Neural progenitor cell (in vitro differentiated cells): ENCODE measurements at places on chromosomes 2 and 18. TPM values are rescaled to one million over a fixed set of nuclear protein-coding genes. Genes with fewer than 3 reads are reported as not detected.

GRCh38 chr18:59446012-59446411 lies 86.9 kb upstream of the LMAN1 start:
- peak; percentile 64 for DNase-seq

GRCh38 chr2:18647731-18648130 lies 58.4 kb upstream of the NT5C1B start:
- no peak for DNase-seq

GRCh38 chr2:126696644-126697520 lies 40.9 kb downstream of the GYPC start:
- DNase-seq = no peak

- DNase-seq = no peak
Measured at GRCh38 chr18:1308686-1309085, 404.0 kb downstream of the ADCYAP1 start.

DNA sequence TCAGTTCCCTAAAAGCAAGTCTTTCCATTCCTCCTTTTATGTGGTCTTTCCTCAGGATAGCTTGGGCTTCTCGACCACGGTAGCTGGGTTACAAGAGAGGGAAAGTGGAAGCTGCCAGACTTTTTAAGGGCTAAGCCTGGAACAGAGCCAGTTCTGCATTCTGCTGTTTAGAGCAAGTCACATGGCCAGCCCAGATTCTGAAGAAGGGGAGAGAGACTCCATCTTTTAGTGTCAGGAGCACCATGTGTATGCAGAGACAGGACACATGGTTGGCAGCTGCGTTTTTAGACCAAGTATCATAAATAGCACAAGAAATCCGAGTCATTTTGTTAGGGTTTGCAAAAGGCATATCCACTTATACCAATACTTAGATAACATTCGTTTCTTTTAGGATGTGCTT lies 4.7 kb downstream of the HMSD start:
- no peak for DNase-seq

DNA sequence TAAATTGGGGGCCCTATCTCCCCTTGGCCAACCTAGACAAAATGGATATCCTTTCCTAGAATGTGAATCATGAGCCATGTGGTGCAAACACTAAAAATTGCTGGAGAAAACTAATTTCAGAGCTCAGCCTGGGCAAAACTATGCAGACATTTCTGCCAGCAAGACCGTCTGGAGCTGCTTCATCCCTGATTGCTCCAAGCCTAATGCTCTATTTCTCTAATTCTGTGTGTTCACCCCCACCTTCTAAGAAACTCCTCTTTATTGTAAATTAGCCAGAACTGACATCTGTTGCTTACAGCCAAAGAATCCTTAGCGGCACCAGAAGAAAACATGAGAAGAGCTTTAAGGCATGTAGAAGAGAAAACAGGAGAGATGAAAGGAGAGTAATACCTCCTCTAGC lies 337.7 kb upstream of the CHAC2 start:
- no peak for DNase-seq

DNA sequence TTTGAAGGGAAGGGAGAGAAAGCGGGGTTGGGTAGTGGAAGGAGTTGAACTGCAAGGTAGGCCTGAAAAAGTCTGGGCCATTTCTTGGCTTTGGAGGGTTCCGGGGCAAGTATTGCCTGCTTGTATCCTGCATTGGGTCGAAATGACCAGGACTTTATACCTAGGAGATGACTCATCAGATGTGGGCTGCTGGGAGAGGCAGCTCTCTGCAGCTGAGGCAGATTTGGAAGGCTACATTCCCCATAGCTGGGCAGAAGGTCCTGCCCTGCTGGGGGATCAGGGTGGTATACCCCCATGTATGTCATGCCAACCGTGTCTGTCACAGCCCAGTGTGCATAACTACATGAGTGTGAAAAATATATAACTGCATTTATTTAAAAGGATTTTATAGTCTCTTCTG lies 171.8 kb upstream of the SPRED2 start:
- DNase-seq = no peak

GRCh38 chr2:226726546-226726945 lies 73.1 kb downstream of the IRS1 start:
- no peak for DNase-seq

DNA sequence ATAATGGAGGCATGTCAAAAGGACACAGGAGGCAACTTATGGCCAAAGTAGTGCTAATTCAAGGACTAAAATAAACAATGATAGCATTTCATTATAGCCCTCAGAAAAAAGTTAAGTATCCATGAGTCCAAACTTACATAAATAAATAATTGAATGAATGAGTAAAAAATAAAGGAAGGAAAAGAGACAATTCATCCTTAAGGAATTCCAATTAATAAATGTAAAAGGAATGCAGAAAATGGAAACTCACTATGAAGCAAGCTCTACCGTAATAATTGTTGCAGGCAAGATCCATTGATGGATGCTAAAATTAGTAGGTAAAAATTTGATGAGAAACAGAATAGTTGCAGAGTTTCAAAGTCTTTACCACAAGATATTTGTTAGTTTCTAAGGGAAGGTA lies 88.2 kb upstream of the RAPGEF4 start:
- no peak for DNase-seq

DNA sequence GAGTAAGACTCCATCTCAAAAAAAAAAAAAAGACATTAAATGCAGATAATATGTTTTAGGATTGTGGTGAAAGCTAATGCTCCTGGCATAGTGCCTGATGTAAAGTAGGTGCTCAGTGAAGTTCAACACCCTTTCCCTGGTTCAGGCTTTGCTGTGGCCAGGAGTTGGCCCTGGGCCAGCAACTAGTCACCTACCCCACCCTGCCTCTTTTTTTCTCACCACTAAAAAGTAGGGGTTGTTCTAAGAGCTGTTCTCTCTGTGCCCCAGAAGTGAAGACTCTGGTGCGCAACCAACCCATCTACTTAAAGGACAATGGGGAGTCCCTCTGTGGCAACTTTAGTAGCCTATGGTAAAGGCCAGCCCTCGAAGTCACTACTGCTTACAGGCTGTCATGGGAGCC lies 75.9 kb downstream of the DNMT3A start:
- DNase-seq = no peak

DNA sequence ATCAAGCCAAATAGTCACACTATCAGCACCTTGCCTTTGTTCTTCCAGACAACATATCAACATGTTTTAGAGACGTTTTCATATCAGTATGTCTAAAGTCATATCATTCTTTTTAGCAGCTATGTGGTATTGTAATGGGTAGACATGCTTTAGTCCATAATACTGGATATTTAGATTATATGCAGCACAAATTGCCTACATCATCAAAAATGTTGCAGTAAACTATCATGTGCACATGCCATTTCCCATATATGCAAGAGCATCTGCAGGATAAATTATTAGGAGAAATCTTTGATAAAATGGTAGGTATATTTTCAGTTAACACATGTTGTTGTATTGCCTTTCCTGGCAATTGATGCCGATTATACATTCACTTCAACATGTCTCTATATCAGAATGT lies 636.5 kb downstream of the XIRP2 start:
- DNase-seq = no peak

DNA sequence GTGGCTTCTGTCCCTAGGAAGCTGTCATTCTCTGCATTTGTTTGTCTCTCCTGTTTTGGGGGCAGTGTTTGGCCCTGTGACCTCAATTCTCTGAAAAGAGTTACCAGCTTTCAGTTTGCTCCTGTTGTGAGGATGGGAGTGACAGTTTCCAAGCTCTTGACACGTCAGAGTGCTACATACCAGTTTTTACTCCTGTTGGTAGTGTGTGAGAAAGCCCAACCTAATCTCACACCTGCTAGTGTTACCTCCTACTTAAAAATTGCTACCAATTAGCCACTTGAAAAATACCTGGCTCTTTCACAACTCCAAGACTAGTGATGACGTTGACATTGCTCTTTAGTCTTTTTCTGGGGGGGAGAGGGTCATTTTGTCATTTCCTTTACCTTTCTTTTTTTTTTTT lies 14.1 kb downstream of the SKA1 start:
- no peak for DNase-seq

- DNase-seq = peak; percentile 12
Measured at GRCh38 chr2:158781353-158781961, 13.7 kb upstream of the DAPL1 start.

GRCh38 chr2:21757805-21758430 lies 634.1 kb downstream of the TDRD15 start:
- peak; percentile 29 for DNase-seq

DNA sequence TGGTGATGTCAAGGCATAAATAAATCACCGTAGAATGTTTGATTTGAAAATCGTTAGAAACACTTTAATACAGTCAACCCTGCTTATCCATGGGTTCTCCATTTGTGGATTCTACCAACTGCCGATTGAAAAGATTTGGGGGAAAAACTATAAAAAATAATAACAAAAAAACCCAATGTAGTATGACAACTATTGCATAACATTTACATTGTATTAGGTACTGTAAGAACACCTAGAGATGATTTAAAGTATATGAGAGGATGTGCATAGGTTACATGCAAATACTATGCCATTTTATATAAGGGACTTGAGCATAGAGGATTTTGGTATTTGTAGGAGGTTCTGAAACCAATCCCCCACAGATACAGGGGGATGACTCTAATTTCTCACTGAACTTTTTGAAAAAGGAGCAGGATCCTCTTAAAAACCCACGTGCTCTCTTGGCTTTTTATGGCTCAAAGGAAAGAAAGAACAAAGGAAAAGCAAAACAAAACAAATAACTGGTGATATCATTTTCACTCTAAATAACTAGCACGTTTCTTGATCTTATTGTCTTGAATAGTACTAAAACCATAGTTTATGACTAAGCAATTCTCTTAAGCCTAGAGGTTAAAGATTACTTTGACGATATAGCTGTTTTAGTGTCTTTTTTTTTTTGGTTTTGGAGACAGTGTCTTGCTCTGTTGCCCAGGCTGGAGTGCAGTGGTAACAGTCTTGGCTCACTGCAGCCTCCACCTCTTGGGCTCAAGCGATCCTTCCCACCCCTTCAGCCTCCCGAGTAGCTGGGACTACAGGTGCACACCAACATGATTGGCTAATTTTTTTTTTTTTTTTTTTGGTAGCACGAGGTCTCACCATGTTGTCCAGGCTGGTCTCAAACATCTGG lies 17.0 kb downstream of the GMCL1 start:
- no peak for DNase-seq

GRCh38 chr2:98472132-98472650 lies 27.5 kb downstream of the INPP4A start:
- no peak for DNase-seq

GRCh38 chr2:37776487-37776886 lies 105.0 kb upstream of the CDC42EP3 start:
- DNase-seq = no peak

DNA sequence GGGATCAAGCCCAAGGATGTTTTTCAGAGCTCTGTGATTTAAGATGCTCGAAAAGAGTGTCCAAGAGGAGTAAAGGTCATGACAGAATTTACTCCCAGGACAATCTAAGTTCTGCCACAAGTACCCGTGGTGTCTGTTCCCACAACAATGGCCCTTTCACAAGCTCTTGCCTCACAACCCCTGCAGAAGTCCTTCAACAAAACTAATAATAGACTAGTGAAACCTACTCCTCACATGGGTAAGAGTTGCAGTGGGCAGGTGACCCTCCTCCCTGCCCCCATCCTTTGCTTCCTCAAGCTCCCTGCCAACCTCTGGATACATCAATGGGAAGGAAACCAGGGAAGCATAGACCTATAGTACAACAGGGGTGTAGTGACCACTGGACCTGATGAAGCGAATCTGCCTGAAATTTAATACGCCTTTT lies 34.9 kb downstream of the PTCD3 start:
- DNase-seq = no peak

DNA sequence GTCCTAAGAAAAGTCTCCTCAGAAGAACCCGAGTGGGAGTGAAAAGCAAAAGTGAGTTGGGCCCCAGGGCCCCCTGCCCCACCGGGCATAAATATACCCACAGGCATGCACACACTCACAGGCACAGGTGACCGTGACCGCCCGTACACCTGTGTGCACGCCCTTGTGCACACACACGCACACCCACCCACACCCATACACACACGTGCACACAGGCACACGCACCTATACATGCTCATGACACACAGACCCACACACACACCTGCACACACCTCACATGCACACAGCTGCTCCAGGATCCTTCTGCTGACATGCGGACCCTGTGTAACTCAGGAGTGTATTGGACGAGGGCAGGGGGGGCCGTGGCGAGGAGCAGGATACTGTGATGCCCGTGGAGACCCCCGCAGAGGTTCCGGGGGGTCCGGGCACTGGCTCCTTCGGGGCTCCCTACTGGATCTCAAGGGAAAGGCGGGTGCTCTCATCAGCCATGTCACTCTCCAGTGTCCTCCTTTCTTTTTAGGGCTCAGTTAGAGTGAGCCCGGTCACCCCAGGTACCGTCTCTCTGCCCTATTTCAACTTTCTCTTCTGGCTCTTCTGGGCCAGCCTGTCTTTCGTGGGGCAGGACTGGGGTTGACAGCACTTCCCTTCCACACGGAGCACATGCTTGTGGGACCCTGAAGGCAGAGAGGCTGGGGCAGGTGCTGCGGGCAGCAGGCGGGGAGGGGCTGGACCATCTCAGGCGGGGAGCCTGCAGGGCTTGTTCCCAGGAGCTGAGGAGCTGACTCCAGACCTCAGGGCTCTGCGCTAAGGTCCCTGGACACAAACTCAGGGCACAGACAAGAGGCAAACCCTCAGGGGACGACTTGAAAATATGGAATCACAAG lies 48.5 kb downstream of the TPO start:
- DNase-seq = no peak

- DNase-seq = no peak
Measured at GRCh38 chr2:161961061-161961460, 113.0 kb downstream of the DPP4 start.

GRCh38 chr2:170743530-170744239 lies 26.5 kb upstream of the ERICH2 start:
- no peak for DNase-seq

GRCh38 chr2:109030870-109031475 lies 42.0 kb upstream of the EDAR start:
- DNase-seq = no peak

GRCh38 chr2:179422037-179422643 lies 157.5 kb upstream of the SESTD1 start:
- DNase-seq = peak; percentile 83

DNA sequence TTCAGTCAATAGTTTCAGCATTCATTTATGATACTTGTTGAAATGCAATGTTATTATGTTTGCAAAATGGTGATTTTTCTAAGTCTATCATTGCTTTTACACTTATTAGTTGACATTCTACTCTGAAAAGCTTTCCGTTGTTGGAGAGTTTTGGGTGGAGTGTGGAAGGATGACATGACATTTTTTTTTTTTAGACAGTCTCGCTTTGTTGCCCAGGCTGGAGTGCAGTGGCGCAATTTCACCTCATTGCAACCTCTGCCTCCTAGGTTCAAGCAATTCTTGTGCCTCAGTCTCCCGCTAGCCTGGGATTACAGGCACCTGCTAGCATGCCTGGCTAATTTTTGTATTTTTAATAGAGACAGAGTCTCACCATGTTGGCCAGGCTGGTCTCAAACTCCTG lies 29.8 kb downstream of the PIKFYVE start:
- no peak for DNase-seq

- DNase-seq = no peak
Measured at GRCh38 chr18:73959352-73959751, 188.3 kb downstream of the FBXO15 start.

GRCh38 chr2:72182547-72182946 lies 34.9 kb upstream of the CYP26B1 start:
- no peak for DNase-seq

LIMS2 gene
- 1.2 TPM in 1 of 2 replicates, not detected in the other for total RNA-seq

KLHL29 gene
- 1.6 and 2.3 TPM in 2 replicates for total RNA-seq

INHBB gene
- not detected in 2 replicates for total RNA-seq

LINC00305 gene
- not detected in 2 replicates for total RNA-seq

SCN2A gene
- 0.30 and 0.34 TPM in 2 replicates for total RNA-seq

C18orf54 gene
- total RNA-seq = 21.5 and 40.1 TPM in 2 replicates

FAM124B gene
- 0.15 TPM in 1 of 2 replicates, not detected in the other for total RNA-seq

UCN gene
- 0.56 and 1.2 TPM in 2 replicates for total RNA-seq

CHRND gene
- total RNA-seq = 0.19 TPM in 1 of 2 replicates, not detected in the other

FAM237A gene
- not detected in 2 replicates for total RNA-seq

ASXL2 gene
- 8.7 and 9.8 TPM in 2 replicates for total RNA-seq
